ENCODE measurements at places on chromosomes 5 and 9.

DNA sequence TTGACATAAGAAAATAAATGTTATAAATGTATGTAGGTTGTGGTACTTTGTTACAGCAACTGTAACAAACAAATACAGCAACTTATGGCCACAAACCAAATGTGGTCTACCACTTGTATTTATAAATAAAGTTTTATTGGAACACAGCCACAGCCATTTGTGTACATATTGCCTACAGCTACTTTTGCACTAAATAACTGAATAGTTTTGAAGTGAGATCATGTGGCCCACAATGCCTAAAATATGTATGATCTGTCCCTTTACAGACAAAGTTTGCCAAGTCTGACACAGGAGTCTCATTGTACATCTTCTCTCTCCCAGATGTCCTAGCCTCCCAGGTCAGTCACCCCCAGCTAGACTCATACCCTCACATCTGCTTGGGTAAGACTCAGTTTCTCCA is 283.6 kb upstream of the PRDM9 start:
- no peak for DNase-seq

- peak; percentile 35 for DNase-seq
Observed at GRCh38 chr9:99720455-99721050, 101.1 kb upstream of the NR4A3 start.

- DNase-seq, result no peak
Observed at GRCh38 chr5:141560151-141560550, 58.6 kb downstream of the DIAPH1 start.

GRCh38 chr9:94654165-94654894 is 15.0 kb upstream of the FBP1 start:
- DNase-seq, result no peak

GRCh38 chr9:128940946-128941755 is 6.3 kb downstream of the DOLK start:
- no peak for DNase-seq

Data from fibroblast of skin of scalp (primary cell).